Metanephros (tissue), 2 donors: ENCODE measurements at places on chromosomes 1 and 21. TPM values are rescaled to one million over a fixed set of nuclear protein-coding genes. Genes with fewer than 3 reads are reported as not detected.

The PGLYRP4 gene
- not detected for total RNA-seq

The FBLIM1 gene
- 91.0 TPM for total RNA-seq

The FAM229A gene
- total RNA-seq: 4.5 TPM

The TBX19 gene
- 2.0 TPM for total RNA-seq

The B4GALT3 gene
- total RNA-seq: 40.8 TPM

The CLEC20A gene
- total RNA-seq: 1.8 TPM

The PAQR6 gene
- total RNA-seq: 1.9 TPM

The LMX1A gene
- total RNA-seq: 0.12 TPM

The MAP10 gene
- total RNA-seq: 4.7 TPM

The TCHH gene
- total RNA-seq: 0.06 TPM

The KLF17 gene
- total RNA-seq: not detected

The SLC6A9 gene
- total RNA-seq: 5.4 TPM

The CCDC181 gene
- 1.5 TPM for total RNA-seq

The HTR6 gene
- total RNA-seq: 0.47 TPM

The C1orf141 gene
- total RNA-seq: not detected

The FCRL6 gene
- total RNA-seq: not detected

The FMOD gene
- 41.8 TPM for total RNA-seq

The MFN2 gene
- total RNA-seq: 47.3 TPM

The FALEC gene
- total RNA-seq: not detected

The RSBN1 gene
- total RNA-seq: 26.9 TPM

The VWA1 gene
- total RNA-seq: 54.3 TPM

The OR2T2 gene
- total RNA-seq: 0.06 TPM

The HENMT1 gene
- 6.2 TPM for total RNA-seq

The AMPD1 gene
- total RNA-seq: 22.7 TPM

The SPRR2G gene
- total RNA-seq: not detected

The OVAAL gene
- total RNA-seq: not detected

The UBE2Q1 gene
- 23.9 TPM for total RNA-seq

The CCDC185 gene
- not detected for total RNA-seq

The PCSK9 gene
- total RNA-seq: 2.2 TPM

The CYP4Z1 gene
- 0.93 TPM for total RNA-seq

The GJA9 gene
- total RNA-seq: not detected

The LDLRAD1 gene
- total RNA-seq: not detected

The RAP1GAP gene
- total RNA-seq: 20.5 TPM

The C1orf87 gene
- 0.06 TPM for total RNA-seq
